ENCODE measurements at places on chromosomes 5 and 9.

DNA sequence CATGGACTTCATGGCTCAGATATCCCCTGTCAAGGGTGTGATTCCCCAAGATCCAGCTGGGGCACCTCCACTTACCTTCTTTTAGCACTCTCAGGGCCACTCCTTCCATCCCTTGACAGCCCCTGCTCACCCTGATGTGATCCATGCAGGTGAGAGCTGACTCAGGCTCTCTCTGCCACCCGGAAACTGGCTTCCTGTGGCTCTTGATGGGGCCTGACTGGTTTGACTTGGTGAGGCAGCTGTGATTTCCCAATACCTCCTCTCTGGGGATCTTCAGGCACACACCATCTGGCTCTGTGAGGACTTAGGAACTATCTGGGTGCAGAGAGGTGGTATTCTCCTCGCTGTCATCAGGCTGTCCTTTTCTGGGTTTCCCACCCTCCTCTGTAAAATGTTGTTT lies 7.9 kb upstream of the FAT2 start:
- DNase-seq, result no peak

- no peak for DNase-seq
These were observed 216.5 kb downstream of the PDZD2 start for GRCh38 chr5:31855134-31856040.

GRCh38 chr5:9468060-9468388 lies 77.9 kb downstream of the SEMA5A start:
- no peak for DNase-seq

GRCh38 chr9:755454-756381 lies 85.8 kb upstream of the DMRT1 start:
- DNase-seq, result peak; percentile 56

DNA sequence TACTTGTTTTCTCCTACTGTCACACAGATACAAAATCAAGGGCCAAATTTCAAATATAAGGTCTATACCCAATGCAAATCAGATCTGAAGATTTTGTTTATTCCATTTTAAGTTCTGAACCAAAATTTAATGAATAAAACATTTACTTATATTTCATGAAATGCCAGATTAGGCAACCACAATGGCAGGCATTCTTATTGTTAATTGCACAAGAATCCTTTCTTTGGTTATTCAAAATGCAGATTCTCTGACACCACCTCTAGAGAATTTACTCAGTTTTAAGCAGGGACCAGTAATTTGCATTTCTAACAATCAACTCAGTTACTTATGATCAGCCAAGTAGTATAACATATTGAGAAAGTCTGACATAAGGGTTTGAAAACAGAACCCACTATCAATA lies 972.4 kb upstream of the ACO1 start:
- DNase-seq, result no peak

DNA sequence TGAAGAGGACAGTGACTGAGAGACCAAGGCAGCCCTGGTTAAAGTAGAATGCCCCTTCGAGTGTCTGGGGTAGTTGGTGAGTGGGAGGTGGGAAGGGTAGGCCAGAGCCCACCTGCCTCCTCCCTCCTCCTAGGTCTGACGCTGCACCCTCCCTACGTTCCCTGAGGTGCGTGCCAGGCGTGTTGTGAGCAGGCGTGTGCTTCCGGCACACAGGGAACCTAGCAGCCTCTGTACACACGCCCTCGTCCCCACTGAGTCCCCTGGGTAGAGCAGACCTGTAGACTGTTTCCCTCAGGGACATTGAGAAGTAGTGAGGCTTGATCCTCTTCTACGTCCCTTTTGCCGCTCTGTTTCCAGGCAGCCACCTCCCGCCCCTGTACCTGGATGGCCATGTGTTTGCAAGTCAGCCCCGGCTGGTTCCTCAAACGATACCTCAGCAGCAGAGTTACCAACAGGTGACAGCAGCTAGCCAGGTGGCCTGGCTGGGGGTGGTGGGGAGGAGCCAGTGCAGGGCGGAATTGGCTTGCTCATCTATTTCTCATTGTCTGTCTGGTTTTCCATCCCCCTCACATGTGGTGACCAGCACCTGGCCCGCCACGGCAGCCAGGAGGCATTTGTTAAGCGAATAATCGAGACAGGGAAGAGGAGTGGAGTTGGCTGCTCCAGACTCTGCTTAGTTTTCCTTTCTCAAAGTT lies 16.8 kb upstream of the POMT1 start:
- DNase-seq, result no peak

DNA sequence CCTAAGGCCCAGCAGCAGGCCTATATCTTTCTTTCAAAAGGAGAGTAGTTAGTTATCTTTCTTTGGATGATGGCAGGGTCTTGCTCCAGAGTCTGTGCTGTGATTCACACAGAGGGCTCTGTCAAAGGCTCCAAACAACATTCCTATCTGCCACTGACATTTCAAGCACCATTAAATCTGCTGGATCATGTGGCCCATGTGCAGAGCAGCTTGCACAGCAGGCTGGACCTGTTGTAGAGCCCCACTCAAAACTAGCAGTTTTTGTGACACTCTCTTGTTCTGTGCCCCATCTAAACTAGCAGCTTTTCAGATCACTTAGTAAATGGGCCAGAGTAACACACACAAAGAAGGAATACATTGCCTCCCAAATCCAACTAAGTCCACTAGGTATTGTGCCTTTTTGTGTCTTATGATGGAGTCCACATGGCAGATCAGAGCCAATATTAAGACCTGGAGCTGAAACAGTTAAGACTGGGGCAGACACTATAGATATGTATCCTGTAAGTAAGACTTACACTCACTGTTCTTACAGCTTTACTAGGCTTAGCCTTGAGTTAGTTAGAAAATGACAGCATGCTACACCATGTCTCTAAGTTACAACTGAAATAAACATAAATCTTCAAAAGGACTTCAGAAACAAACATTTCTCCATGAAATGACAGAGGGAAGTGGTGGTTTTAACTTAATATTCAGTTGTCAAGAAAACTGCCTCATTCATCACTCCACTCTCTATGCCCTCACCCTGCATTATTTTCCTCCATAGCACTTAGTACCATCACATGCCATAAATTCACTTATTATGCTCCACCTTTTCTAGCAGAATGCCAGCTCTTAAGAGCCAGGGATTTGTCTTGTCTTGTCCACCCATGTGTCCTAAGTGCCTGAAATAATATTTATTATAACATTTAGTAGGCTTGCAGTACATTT lies 400.9 kb downstream of the RAB3C start:
- DNase-seq, result no peak

DNA sequence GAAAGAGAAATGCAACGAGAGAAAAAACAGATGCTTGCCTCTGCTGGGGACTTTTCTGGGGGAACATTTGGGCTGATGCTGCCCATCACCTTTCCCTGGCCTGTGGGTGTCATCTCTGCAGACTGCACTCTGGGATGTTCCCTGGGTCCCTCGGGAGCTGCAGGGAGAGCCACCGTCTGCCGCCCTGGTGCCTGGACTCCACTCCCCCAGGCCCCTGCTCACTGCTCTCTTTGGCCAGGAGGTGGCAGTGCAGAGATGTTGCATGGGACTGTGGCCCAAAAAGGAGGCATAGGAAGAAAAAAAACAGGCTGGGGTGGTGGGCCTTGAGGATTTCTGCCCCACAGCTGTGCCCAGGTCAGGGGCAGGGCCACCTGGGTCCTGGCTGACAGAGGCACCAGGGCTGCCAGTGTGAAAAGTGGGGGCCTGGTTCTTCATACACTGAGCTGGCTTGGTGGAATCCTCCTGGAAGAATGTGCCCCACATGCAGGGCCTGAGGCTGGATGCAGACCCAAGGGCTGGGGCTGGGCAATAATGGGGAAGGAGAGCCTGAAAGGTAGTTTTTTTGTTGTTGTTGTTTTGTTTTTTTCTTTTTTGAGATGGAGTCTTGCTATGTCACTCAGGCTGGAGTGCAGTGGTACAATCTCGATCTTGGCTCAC lies 353.6 kb downstream of the SLIT3 start:
- DNase-seq, result no peak

DNA sequence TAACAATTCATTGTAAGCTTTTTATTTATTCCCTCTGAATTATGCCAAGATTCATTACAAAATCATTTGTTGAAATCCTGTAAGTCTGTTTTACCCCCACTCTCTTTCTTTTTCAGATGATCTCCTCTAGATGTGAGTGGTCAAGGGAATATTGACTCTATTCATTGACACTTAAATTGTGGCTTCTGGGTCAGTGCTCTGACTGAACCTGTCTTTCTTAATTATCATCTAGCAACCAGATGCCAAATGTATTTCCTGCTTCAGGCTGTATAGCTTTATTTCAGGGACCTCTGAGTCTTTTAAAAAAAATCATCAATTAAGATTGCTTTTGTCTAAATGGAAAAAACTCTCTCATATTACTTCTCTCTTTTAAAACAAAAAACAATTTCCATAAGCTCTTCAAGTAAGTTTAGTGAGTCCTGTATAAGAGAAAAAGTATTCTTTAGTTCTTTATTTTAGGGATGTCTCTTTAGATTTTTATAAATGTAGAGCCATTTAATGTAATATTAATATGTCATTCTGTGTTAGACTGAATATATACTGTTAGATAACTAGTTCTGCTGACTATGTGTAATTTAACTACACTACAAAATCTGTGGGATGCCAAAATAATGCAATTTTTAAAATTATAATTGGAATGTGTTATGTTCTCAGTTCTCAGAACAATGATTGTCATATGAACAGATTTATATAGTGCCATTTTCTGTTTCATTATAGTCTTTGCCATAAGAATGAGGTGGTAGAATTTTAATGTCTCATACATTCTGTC lies 645.8 kb upstream of the EDIL3 start:
- DNase-seq, result no peak

- DNase-seq, result no peak
These were observed 111.5 kb downstream of the HTR4 start for GRCh38 chr5:148542812-148543211.

DNA sequence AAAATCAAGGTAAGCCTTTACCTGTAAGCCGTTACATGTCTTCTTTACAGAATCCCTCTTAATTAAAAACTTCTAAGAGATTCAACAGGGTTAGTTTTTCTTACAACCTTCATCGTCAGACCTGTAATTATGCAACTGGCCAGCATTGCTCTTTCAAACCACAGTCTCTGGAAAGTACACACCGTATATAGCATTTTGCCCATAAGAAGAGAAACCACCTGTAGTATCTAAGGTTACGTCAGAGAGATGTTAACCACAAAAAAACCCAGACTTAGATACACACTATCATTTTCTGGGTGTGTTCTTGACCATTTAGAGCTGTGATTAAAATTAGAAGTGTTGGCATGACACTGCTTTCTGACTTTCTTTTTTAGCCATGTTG lies 140.0 kb downstream of the MUSK start:
- DNase-seq, result no peak

DNA sequence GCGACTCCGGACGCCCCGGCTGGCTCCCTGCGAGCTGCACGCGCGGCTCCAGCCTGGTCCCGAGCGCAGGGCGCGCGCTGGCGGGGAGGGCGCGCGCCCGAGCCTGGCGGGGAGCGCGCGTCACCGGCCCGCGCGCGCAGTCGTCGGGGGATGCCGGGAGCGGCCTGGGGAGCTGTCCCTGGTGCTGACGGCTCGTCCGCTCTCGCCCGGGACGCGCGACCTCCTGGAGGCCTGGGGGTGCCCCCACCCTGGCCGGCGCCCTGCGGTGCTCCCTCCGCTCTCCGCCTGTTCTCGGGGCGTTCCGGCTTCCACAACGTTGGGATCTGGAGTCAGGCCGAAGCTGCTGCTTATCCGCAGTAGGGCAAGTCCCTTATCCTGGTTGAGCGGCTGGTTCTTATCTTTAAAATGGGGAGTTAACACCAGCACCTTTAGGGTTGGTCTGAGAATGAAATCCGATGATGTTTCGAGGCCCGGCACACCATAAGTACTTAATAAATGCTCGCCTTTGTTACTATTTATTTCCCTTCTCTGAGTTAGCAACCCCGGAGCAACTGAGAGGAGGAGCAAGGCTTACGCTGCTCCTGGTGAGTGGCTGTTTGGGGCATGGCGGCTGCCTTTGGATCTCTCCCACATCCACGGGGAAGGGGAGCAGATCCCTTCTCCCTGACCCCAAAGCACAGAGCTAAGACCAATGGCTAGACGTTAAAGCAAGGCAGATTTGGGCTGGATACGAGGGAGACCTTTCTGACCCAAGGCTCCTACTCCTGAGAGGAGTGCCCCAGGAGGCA lies at the start of gene FAM163B:
TSS of gene FAM163B (minus strand) at position 79 of the 788 bp plus-strand sequence. CDS start 29,166 bp downstream, outside the sequence.
- no peak for DNase-seq

GRCh38 chr5:127925916-127926315 lies 157.7 kb upstream of the SLC12A2 start:
- peak; percentile 42 for DNase-seq

- DNase-seq, result no peak
These were observed 221.3 kb upstream of the TAS2R1 start for GRCh38 chr5:9851458-9851857.

DNA sequence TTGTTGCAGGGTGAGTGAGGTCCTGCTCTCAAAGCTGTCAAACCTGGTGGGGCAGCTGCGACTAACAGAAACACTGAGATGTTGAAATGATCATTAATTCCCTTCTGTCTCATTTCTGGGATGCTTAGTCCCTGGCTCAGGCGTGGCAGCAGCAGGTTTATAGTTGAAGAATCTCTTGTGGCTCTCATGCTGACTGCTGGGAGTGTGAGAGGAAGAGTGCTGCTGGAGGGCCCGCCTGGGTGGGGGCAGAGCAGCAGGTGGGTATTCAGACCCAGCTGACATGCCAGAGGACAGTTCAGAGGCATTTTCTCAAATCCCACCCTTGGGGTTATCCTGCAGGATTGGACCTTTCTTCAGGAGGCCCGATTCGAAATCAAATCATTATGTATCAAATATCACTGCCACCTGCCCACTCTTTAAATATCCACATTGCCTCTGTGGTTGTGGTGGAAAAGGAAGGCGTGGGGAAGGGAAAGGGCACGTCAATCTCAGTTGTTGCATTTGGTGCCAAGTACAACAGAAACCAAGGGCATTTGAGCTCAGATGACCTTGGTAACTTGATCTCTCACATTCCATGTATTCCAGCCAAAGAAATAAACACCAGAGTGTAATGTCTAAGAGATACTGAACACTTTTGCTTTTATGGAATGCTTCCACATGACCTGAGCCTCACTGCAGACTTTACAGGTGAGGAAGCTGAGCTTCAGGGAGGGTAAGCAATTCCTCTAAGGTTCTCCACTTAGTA lies 224.3 kb downstream of the AOPEP start:
- DNase-seq, result no peak

- no peak for DNase-seq
These were observed 57.0 kb downstream of the ECPAS start for GRCh38 chr9:111427186-111427585.

DNA sequence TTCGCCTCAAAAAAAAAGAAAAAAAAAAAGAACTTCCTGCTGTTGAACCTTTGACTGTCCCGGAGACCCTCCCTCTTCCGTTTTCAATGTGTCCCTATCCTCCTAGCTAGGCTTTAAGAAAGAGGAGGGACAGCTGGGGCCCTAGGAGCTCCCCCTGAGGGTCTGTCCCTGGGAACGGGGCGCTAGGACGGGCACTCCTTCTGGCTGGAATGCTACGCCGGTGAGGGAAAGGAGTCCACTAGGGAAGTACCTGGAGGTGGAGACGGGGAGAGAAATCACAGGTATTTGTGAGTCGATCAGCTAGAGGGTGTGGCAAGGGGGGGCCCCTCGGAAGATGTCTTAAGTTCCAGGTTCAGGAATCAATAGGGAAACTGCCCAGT lies 4.6 kb downstream of the SIT1 start:
- peak; percentile 55 for DNase-seq
